ENCODE measurements at places on chromosomes 5 and 9.

- peak; percentile 84 for DNase-seq
Measured at GRCh38 chr9:128011071-128011817, 30.5 kb upstream of the EEIG1 start.

DNA sequence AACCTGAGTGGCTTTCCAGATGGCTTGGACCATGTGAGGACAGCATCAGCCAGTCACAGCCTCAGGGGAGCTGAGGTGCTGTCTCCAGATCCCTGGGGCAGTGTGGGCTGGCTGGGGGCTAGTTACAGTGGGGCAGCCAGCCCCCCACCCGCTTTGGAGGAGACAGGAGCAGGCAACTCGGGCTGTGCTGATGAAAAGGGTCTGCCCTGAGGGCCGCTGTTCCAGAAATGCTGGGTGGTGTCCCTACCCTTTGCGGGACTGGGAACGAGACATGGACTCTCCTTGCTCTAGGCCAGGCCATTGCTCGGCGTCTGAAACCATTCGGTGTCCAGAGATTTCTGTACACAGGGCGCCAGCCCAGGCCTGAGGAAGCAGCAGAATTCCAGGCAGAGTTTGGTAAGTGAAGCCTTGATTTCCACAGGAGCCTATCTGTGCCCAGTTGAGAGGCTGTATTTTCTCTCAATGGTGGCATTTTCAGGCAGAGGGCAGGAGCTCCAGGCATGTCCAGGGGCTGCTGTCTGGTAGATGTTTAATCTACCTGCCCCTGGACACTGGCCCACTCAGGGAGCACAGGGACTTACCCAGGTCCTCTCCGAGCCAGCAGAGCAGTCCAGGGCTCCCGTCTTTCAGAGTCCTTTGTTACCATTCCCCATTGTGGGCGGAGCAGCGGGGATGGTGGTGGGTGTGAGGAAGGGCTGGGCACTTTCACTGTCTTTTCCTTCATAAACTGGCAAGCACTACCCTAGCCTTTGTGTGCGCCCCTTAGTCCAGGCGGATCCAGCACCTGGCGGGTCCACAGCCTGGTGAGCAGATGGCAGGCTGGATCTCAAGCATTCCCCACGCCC, 7.2 kb downstream of the GRHPR start:
- peak; percentile 64 for DNase-seq

GRCh38 chr9:34086864-34087263, 38.2 kb upstream of the UBAP2 start:
- DNase-seq: no peak

GRCh38 chr9:9949978-9950377, 662.8 kb downstream of the PTPRD start:
- DNase-seq: no peak

- DNase-seq: no peak
Measured at GRCh38 chr5:90248640-90249039, 160.9 kb downstream of the CETN3 start.

DNA sequence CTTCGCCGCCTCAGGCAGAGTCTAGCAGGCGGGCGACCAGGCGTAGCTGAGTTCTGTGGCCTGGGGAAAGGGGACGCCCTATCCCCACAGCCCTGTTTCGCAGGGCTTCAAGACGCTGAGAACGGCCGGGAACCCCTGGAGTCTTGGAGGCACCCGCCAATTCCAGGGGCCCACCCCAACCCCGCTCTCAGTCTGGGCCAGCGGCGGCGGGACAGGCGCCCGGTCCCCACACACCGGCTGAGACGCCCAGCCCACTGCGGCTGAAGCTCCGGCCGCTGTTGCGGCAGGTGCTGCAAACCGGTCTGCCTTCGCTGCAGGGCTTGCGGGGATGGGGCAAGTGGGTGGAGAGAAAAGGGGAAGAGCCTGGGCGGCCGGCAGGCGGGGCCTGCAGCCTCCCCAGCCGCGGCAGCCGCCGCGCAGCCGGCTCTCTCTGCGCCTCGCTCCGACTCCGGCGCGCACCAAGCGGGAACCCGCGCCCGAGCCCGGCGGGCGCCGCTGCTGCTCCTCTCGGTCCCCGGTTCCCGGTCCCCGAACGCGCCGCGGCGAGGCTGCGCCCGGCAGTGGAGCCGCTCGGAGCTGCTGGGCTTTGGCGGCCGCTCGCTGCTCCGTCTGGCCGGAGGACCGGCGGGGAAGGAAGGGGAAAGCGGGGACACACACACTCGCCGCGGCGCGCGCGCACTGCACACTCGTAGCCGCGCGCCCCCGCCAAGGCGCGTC, at the start of gene PIP5K1B:
PIP5K1B (plus strand) TSS at position 427 of the 717 bp plus-strand sequence. CDS start 117,375 bp downstream, outside the sequence.
- peak; percentile 89 for DNase-seq

DNA sequence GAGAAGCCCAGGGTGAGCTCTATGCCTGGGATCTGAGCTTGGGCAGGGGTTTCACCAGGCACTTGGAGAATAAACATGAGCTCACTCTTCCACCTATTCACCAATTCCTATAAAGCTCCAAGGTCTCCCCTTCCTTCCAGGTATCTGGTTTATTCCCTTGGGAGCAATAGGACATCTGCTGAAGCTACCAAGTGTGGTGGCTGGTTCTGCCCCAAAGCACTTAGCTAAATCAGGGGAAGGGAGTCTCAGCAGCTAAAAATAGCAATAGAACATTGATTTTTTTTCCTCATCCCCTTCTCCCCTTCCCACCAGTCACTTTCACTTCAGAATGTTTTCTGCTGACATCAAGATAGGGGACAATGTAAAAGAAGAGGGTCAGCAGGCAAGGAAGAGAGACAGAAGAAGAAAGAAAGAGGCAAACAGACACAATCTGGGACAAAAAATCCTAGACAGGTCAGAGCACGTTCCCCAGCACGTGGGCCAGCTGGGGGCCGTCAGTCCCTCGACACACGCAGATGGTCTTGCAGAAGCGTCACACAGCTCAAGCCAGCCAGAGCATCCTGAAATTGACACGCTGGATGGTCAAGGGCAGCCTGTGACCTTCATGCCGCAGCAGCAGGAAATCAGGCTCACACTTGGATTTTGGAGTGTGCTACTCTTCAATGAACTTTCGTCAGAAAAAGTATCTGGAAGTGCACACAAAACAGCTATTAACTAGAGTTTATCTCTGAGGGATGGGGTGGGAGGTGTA, 176.0 kb downstream of the ZNF608 start:
- DNase-seq: no peak

GRCh38 chr9:6239048-6239461, 23.4 kb downstream of the IL33 start:
- no peak for DNase-seq

- no peak for DNase-seq
Measured at GRCh38 chr9:546797-547223, 294.7 kb upstream of the DMRT1 start.

DNA sequence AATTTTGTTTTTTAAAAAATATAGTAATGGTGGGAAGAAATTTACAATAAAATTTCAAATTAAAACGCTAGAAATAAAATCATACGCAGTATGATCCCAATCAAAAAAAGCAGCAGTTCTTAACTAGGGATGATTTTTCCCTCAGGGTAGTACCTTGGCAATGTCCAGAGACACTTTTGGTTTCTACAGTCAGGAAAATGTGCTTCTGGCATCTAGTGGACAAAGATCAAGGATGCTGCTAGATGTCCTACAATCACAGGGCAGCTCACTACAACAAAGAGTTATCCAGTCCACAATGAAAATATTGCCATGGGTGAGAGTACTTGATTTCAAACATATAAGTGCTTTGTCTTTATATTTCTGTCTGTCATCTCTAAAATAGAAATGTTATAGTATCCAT, 400.2 kb upstream of the SGCD start:
- DNase-seq: no peak

- no peak for DNase-seq
Measured at GRCh38 chr5:105133087-105133486, 1570.5 kb upstream of the NUDT12 start.

GRCh38 chr5:111954516-111955395, 197.8 kb upstream of the NREP start:
- no peak for DNase-seq

DNA sequence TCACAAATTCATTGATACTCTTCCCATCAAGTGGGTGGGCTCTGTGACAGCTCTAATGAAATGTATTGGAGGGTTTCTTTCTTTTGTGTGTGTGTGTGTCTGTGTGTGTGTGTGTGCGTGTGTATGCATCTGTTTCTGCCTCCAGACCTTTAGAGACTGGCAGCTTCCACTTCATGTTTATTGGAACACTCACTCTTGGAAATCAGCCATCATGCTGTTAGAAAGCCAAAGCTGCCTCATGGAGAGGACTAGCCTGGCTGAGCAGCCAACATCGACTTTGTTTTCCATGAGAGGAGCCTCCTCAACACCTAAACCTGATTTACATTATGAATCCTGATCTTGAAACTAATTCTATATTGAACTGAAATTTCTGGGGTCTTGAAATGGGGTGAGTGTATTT, 128.5 kb upstream of the FAM174A start:
- no peak for DNase-seq

DNA sequence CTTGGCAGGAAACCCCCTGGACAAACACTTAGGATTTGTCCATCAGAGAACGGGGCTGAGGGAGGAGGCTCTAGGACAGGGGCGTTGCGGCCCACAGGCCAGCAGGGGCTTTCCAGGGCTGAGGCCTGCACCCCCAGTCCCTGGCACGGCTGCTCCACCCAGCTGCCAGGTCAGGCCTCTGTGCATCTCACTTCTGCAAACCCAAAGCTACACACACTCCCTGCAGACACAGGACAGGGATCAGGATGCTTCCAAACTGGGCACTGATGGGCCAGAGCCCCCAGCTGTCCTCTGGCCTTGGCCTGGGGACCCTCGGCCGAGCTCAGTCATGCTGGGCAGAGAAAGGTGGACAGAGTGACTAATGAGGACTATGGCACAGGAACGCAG, 106.2 kb upstream of the SARDH start:
- DNase-seq: no peak

- DNase-seq: no peak
Measured at GRCh38 chr9:93061791-93062763, 3.6 kb downstream of the SUSD3 start.

GRCh38 chr5:350355-350754, 28.8 kb downstream of the AHRR start:
- no peak for DNase-seq

- DNase-seq: no peak
Measured at GRCh38 chr9:111970827-111971226, 74.2 kb downstream of the UGCG start.

DNA sequence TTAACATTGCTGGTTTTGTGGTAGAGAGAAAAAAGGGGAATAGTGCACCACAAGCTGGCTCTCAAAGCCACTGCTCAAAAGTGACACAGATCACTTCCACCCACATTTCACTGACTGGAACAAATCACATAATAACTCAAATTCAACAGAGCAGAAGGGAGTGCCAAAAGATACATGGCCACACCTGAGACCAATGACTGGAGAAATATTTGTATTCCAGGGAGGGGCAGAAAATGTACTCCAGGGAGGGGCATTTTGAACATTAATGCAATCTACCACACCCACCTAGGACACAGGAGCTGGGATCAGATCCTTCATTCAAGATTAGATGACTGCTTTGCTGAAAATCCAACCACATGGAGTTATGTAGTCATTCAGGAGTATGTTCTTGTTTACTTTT, 44.8 kb upstream of the ALDOB start:
- no peak for DNase-seq

GRCh38 chr5:33928283-33928682, 7.9 kb upstream of the RXFP3 start:
- no peak for DNase-seq

DNA sequence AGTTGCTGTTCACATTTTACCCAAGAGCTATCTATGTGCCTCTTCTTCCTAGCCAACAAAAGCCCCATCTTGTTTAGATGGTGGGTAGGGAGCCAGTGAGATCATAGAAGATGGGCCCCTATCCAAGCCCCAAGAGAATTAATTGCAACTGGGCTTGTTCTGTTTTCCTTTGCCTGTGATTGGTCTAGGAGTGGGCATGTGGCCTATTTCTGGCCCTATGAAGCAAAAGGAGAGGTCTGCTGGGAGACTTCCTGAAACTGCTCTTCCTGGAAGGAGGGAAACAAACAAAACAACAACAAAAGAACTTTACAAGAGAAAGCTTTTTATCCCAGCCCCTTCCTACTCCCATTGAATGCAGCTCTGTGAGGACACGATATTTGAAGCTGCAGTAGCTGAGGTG, 32.5 kb upstream of the ALDOB start:
- no peak for DNase-seq
